GM12865 (cell line): ENCODE measurements at places on chromosomes 5 and 9.

DNA sequence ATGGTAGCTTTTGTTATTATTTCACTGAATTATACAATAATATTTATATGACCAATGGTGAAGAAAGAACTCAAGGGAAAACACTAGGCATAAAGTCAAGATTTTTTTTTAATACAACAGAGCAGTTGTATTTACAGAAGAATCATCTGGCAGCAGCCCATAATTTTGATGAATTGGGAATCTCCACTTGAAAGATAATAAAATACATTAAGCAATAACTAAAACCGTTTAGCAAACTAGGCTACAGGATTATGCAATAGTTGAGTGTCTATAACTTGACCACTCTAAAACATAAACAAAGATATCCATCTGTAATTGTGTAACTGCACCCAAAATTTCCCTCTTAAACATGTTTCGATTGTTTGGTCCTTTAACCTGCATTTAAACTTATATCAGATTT, 80.8 kb downstream of the SNCAIP start:
- DNase-seq, result no peak

- DNase-seq, result peak; percentile 44
Observed at GRCh38 chr9:100322954-100323536, 29.7 kb downstream of the TEX10 start.

- DNase-seq, result no peak
Observed at GRCh38 chr5:97528941-97529340, 345.9 kb upstream of the RIOK2 start.

GRCh38 chr9:13557746-13558145, 278.3 kb upstream of the MPDZ start:
- no peak for DNase-seq

DNA sequence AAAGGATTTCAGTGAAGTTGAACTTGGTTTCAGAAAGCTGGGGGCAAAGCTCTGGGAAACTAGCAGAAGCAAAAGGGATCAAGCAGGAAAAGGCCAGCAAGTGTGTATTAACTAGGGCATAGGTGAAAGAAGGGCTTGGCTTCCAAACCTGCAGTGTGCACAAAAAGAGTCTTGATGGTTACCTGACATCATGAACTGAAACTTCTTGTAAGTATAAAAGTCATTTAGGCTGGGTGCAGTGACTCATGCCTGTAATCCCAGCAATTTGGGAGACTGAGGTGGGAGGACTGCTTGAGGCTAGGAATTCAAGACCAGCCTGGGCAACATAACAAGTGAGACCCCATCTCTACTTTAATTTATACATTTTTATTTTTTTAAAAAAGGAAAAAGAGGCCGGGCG, 216.4 kb downstream of the EPB41L4A start:
- no peak for DNase-seq

DNA sequence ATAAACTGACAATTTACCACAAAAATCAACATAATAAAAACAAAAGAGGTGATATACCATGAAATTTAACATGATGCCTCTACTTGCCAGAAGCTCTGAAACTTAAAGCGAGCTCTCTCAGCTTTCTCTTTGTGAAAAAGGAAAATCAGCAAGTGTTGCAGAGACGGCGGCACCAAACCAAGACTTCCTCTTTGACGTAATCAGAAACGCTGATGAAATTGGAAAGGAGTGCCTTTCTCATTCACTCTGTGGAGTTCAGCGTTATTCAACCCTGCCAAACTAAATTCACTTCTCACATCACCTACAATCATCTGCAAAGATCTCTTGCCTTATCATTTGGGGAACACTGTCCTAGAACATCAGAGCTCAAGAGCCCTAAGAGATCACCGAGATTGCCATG, 32.2 kb downstream of the ANXA6 start:
- DNase-seq, result peak; percentile 73

DNA sequence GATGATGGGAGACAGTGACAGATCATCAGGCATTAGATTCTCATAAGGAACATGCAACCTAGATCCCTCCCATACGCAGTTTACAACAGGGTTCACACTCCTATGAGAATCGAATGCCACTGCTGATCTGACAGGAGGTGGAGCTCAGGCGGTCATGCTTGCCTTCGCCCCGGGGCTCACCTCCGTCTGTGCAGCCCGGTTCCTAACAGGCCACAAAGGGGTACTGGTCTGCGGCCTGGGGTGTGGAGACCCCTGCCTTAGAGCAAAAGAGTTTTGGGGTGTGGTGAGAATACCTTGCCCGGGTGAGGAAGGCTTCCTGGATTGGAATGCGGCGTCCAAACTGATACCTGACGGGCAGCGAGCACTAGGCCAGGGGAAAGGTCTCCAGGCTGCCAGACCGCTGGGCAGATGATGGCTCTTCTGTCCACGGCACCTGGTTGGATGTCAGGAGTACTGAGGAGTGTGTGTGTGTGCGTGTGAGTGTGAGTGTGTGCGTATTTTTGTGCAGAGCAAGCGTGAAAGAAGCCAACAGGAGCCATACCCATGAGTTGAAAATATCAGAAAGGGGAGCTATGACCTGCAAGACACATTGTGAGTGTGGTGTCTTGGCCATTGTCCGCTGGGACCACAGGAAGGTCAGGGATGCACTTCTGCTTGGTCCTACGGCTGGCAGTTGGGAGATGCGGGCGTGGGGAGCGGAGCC, 55.4 kb downstream of the ACER2 start:
- DNase-seq, result no peak

DNA sequence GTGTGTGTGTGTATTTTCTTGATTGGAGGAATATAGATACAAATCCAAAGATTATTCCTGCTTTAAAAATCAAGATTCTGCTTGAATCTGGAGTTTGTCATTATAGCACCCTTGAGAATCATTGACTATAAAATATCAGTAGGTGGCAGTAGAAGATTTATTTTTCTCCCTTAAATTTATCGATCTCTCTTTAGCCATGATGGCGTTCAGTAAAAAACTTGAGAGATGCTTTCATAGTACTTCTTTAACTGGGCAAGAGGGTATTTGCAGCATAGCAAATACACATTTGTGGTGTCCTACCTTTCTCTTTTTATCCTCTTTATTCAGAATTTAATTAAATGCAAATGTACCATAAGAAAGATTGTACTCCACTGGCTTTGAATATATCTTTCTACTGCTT, 307.7 kb downstream of the ADGRV1 start:
- peak; percentile 14 for DNase-seq

DNA sequence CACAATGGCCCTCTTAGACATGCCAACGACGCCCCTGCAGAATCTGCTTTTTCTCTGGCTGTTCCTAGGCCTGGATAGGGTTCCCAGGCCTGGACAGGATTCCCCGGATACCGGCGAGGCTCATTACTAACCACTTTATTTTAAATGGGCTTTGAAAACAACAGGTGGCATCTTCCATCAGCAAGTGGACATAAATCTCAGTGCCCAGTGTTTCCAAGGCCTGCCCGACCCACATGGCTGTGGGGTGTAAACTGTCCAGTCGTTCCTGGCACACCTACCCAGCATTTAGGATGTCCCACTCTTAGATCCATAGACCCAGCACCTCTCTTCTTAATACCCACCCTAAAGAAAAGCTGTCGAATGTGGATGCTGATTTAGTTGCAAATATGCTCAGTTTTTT, 896 bp downstream of the CMBL start:
- DNase-seq, result no peak

- DNase-seq, result peak; percentile 11
Observed at GRCh38 chr5:117776977-117777376, 1202.4 kb upstream of the SEMA6A start.

DNA sequence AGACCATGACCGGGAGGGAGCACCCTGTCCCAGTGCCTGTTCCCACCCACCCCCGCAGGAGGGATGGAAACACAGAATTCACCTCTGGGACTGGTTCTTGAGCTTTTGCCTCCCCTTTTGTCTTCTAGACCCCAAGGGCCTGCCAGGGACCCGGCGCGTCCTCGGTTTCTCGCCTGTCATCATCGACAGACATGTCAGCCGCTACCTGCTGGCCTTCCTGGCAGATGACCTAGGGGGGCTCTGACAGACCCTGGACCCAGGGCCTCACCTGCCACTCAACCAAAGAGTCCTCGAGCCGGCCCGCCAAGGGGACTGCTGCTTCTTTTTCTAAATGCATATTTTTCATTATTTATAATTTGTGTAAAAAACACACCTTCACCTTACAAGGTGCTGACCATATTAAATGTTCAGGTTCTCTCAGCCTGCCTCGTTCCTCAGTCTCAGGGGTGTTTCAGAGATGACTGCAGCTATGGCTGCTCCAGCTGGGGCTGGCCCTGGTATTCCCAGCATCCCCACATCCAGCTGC, 16.9 kb downstream of the CARD19 start:
- no peak for DNase-seq

DNA sequence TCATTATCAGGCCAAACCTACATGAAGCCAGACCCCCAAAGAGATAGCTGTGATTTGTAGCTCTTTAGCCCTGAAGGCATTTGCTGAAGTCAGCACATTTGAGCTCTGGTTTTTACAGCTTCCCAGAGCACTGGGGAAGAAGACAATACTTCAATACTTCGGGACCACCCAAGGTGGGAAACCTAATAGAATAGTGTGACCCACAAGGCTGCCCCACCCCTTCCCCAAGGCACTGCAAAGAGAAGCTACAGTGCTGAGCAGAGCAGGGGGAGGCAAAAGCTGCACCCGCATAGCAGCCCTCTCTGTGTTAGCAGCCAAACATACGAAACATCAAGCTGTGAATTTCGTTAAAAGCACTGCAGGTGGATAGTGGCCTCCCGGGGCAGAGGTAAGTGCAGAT, 87.3 kb downstream of the HSD17B3 start:
- no peak for DNase-seq

DNA sequence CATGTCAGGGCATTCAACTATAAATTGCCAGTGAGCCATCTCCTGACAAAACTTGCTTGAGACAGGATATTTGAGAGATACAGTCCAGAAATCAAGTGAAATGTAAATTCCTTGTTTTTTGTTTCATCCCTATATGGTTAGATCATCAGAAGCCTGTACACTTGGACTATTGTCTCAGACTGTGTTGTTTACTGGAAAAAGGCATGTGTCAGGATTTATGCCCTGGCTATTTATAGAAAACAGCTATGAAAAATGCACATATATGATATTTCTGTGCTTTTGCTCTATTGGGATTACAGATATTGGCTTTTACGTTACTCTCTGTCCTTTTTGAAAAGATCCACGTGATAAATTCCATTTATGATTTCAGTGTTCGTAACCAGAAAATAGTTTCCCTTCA, 44.2 kb downstream of the IL31RA start:
- no peak for DNase-seq

GRCh38 chr9:95785209-95785608, 90.3 kb upstream of the ERCC6L2 start:
- no peak for DNase-seq

GRCh38 chr9:96621618-96622017, 2.0 kb upstream of the CDC14B start:
- no peak for DNase-seq

DNA sequence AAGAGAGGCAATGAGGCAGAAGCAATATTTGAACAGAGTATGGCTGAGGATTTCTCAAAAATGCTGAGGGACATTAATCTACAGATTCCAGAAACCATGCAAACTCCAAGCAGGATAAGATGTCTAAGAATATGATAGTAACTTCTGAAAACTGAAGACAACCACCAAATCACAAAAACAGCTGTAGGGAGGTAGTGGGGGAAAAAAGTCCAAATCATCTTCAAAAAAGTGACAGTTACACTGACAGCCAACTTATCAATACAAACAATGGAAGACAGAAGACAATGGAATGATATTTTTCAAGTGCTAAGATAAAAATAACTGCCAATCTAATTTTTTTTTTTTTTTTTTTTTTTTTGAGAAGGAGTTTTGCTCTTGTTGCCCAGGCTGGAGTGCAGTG, 30.5 kb downstream of the CMYA5 start:
- DNase-seq, result no peak

DNA sequence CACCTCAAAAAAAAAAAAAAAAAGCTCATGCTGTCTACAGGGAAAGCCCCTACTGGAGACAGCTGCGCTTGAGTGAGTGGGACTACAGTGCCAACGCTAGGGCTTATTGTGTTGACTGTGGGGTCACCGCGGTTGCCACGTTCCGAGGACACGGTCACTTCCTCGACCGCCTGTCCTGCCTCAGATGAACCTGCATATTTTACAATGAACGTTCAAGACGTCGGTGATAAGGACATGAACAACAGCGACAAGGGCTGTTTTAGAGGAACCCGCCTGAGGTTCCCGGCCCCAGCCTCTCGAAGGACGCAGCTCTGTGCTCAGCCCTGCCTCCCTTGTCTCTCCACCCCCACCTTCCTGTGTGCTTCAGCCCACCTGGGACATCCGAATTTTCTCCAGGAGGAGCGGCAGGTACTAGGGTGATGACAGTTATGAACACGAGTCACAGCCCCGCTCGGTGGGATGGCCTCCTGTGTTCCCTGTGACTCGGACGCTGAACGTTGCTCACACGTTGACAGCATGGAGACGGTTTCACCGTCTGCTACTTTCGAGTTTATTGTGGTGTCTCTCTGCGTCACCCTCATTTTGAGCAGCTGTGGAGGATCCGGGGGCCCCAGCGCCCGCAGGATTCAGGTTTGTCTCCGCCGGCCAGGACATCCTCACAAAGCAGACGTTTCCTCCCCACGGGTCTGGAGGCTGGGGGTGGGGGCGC, 11.3 kb upstream of the DIPK1B start:
- DNase-seq, result peak; percentile 78

DNA sequence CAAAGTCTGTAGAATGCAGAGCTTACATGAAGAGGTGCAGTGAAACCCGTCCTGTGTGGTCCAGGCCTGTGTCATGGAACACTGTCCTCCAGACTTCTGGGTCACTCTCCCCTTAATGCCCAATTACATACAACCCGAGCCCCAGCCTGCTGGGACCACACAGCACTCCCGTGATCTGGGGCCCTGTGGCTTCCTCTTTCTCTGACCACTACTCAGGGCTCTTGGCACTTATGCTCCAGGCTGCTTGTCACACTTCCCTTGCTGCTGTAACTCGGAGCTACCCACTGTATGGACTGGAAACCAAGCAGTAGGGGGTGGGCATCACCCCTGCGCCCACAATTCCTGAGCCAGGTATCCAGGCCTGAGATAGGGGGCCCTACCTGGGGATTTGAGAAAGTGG, 10.3 kb upstream of the IL3 start:
- no peak for DNase-seq

- DNase-seq, result no peak
Observed at GRCh38 chr9:120263836-120264235, 316.1 kb downstream of the CDK5RAP2 start.

- peak; percentile 44 for DNase-seq
Observed at GRCh38 chr5:151947931-151948608, 23.4 kb upstream of the GLRA1 start.

DNA sequence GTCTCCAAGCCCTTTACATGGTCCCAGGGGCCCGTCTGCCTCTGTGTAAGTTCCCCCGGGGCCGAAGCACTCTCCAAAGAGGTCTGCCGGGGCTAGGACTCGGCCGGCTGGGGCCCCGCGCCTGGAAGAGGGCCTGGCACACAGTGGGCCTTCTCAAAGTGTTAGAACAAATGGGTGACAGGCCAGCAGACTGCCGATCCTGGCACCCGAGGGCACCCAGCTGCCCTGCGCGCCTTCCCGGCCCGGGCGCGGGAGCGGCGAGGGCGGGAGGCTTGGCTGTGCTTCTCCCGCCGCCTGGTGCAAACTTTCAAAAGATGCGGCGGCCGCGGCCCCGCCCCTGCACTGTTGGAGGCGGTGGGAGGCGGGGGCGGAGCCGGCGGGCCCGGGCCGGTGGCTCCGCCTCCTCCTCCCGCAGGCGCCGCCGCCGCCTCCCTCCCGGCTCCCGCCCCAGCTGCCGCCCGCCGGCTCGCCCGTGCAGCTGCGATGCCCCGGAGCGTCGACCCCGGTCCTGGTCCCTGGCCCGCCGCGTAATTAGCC, at the start of gene NEURL1B:
Gene NEURL1B (plus strand): TSS at position 442 of the 537 bp plus-strand sequence. CDS start 144 bp downstream, outside the sequence.
- peak; percentile 24 for DNase-seq
